ENCODE measurements at places on chromosomes 7 and 10. TPM values are rescaled to one million over a fixed set of nuclear protein-coding genes. Genes with fewer than 3 reads are reported as not detected.

JAZF1 gene
- 14.0 TPM for polyA plus RNA-seq

PON3 gene
- polyA plus RNA-seq: not detected

COL26A1 gene
- polyA plus RNA-seq: not detected

SPDYE16 gene
- polyA plus RNA-seq: 0.34 TPM

LDB3 gene
- polyA plus RNA-seq: 0.01 TPM

SP8 gene
- not detected for polyA plus RNA-seq

CDH23 gene
- polyA plus RNA-seq: 0.89 TPM

- no peak for DNase-seq
Measured at GRCh38 chr7:111413739-111414138, 148.6 kb downstream of the IMMP2L start.

DNA sequence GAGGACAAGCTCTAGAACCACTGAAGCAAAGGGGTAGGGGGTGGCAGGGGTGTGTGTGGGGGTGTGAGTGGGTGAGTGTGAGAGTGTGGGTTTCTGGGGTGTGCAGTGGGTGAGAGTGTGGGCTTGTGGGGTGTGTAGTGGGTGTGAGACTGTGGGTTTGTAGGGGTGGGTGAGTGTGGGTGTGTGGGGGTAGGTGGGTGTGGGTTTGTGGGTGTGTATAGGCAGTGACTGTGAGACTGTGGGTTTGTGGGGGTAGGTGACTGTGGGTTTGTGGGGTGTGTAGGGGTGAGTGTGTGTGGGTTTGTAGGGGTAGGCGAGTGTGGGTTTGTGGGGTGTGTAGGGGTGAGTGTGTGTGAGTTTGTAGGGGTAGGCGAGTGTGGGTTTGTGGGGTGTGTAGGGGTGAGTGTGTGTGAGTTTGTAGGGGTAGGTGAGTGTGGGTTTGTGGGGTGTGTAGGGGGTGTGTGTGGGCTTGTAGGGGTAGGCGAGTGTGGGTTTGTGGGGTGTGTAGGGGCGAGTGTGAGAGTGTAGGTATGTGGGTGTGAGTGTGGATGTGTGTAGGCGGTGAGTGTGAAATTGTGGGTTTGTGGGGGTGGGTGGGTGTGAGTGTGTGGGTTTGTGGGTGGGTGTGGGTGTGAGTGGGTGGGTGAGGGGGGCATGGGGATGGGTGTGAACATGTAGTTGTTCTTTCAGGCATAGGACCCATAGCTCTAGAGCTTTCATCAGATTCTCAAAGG is 8.8 kb downstream of the NOS3 start:
- no peak for DNase-seq

- DNase-seq: no peak
Measured at GRCh38 chr7:101112233-101112632, 14.7 kb upstream of the SERPINE1 start.

DNA sequence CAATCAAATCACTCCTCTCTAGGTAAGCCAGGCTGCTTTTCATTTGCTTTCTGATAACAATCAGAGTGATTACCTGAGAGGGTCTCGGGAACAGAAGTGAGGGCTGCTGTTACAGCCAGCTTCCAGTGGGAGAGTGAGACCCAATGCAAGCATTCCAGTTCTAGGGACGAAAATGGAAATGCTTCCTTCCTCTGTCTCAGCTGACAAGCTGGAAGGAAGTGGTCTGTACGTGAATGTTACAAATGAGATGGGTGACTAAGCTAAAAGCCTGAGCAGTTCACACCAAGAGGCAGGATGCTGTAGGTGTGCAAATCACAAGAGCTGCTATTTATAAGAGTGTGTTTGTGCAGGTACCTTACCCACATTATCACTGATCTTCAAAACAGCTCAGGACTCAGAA is 772.4 kb downstream of the GRID1 start:
- DNase-seq: no peak

GRCh38 chr7:123746931-123747488 is 1.8 kb downstream of the WASL start:
- no peak for DNase-seq

GRCh38 chr7:51006483-51007235 is 224.0 kb upstream of the GRB10 start:
- no peak for DNase-seq

DNA sequence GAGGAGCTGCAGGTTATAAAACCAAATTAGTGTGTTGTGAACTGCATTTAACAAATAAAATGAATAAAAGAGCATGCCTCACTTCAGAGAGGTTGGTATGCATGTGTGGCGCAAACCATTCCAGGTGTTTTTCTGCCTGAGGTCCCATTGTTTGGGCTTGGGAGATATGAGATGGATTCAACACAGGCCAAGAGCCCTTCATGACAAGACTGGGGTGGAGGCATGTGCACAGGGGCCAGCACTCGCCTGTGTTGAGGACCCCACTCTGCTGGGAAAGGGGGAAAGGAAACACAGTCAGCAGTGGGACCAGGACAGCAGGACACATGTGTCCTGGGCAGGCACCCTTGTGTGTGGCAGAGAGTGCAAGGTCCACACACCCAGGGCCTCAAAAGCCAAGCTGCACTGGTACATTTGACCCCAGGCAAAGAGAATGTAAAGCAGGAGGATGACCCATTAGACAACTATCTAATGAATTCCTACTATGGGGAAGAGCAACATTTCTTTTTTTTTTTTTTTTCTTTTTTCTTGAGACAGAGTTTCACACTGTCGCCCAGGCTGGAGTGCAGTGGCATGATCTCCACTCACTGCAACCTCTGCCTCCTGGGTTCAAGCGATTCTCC is 9.2 kb upstream of the SLC18A3 start:
- DNase-seq: no peak

DNA sequence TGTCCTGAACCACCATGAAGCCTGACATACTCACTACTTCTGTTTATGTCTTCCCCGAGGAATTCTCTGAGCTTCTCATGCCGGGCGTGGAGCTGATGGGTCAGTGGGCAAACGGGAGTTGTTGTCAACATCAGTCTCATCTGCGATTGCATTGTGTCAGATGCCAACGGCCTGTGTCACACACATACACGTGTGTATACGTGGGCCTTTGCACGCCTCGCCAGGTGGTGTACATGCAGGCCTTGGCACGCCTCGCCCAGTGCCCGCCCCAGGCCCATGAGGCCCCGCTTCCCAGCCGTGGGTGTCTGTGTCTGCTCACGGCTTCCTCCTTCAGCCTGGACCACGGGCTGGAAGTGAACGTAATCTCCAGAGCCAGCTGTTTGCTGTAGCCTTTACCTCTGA is 7.5 kb upstream of the CSGALNACT2 start:
- no peak for DNase-seq

GRCh38 chr10:16816830-16817124 is 447 bp downstream of the RSU1 start:
- DNase-seq: no peak

DNA sequence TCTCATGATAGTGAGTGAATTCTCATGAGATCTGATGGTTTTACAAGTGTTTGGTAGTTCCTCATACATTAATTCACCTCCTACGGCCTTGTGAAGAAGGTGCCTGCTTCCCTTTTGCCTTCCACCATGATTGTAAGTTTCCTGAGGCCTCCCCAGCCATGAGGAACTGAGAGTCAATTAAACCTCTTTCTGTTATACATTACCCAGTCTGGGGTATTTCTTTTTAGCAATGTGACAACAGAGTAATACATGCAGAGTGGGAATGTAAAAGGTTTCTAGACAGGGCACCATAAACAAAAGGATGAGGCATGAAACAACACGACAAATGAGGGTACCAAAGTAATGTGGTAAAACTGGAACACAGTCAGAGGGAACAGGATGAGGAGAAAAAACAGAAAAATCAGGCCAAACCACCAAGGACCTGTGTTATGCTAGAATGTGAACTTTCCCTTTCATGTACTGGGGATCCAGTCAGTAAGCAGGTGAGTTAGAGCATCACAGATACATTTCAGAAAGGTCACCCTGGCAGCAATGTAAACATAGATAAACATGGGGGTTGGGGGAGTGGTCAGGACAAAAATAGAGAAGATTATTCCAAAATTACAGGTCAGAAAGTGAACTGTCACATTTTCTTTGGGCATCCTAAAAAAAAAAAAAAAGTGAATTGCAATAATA is 31.9 kb downstream of the ANKRD26 start:
- no peak for DNase-seq

DNA sequence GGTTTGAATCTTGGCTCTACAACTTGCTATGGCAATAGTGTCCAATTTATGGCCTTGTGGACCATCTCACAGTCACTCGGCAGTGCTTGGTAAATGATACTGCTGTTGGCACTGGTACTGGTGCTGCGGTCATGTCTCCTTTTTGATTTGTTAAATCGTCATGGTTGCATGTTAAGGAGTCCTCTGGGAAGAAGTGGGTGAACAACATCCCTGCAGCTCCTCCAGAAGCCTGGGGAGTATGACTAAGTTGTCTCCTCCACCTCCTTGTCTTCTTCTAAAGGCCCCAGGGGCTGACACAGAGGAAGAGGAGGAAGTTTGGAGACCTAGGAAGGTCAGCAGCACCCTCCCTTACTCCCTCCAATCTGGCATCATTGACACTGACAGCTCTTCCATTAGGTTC is 8.5 kb downstream of the ITPRIP start:
- DNase-seq: no peak

DNA sequence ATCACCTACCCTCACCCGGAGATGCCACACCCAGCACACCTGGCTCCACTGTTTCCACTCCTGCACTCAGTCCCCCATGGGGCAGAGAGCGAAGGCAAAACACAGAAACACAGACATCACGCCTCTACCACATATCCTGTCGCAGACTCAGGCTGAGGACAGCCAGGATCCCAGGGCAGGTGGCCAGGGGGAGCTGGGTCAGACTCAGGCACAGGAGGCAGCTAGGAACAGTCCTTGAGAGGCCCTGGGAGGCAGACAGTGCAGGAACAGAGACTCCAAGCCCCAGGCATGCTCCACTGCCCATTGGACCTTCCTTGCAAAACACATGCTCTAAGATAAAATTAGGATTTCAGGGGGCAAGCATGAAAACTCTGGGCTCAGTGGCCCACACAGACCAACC is 154.4 kb upstream of the C7orf33 start:
- DNase-seq: peak; percentile 16

DNA sequence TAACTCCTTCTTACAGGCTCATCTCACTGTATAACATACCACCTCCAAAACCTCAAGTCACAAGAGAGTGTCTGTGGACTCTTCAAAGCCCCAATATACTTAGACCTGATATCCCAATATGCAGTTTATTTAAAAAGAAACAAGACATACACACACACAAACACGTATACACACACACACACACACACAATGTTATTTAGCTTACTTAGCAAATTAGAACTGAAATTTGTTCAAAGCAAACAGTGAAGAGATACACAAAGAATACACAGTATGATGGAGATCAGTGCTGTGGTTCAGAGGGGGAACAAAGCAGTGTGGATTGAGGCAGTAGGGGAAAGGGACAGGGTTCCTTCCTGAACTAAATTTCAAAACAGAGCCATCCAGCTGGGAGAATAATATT is 807.2 kb downstream of the IPMK start:
- no peak for DNase-seq

DNA sequence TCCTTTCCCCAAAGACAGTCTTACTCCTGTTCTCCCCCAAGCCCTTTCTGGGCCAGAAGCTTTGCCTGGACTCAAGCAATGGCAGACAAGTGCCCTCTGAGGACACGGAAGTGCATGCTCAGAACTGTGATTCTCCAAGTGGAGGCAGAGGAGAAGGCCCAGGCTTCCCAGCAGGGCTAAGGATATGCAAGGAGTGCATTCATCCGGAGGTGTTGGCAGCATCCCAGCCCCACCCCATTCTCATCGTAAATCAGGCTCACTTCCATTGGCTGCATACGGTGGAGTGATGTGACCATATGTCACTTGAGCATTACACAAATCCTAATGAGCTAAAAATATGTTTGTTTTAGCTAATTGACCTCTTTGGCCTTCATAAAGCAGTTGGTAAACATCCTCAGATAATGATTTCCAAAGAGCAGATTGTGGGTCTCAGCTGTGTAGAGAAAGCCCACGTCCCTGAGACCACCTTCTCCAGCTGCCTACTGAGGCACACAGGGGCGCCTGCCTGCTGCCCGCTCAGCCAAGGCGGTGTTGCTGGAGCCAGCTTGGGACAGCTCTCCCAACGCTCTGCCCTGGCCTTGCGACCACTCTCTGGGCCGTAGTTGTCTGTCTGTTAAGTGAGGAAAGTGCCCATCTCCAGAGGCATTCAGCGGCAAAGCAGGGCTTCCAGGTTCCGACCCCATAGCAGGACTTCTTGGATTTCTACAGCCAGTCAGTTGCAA is 1.4 kb upstream of the RBP3 start:
- no peak for DNase-seq

DNA sequence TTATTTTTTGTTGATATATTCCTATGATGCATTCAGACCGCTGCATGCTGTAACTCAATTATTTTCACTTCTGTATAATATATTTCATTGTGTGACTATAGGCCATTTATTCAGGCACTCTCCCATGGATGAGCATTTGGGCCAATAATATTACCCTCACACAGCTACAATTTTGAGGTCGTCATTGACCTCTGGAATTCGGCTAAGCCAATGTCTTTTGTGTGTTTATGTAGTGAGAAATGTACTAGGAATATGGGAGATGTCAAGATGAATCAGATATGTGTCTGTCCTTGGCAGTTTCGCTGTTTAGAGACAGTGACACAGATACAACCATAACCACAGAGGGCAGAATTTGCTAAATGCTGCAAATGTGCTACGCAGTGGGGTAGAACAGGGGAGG is 474.2 kb downstream of the ADRA2A start:
- DNase-seq: no peak

DNA sequence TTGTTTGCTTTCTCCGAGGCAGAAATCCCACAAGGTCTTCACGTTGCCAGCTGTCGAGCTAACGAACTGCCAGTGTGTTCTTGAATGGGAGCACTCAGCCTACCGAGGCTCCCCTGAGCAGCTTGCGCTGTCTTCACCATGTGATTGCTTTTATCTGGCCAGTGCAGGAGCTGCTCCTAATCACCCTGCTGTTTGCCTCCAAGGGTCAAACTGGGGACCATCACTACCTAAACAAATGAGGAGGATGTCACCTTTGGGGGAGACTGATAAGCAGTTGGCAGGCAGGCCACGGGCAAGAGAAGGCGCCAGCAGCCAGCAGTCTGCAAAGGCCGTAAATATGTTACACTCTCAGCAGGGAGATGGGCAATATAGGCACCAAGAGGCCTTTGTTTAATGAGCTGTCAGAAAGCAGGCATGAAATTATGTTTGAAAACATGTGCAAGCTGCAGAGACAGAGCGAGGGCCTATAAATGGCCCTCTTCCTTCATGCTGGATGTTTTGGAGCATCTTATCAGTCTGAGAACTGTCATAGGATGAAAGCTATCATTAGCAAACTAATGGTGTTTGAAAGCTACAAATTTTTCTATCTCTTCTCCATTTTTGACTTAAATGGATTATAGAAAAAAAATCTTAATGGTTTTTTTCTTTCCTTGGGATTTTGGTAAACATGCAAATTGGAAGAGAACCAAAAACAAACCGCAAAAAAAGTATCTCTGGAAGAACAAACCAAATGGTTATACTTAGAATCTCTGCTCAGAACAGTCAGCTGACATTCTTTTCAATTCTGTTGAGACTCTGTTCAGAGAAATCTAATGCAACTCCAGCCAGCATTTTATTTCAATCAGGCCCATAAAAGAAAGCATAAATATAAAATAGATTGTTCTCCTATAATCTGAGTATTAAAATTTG is 267.3 kb upstream of the NPVF start:
- no peak for DNase-seq

GRCh38 chr10:88347597-88348304 is 235.4 kb downstream of the RNLS start:
- no peak for DNase-seq

- DNase-seq: no peak
Measured at GRCh38 chr10:43700306-43700705, 51.6 kb upstream of the ZNF32 start.

- no peak for DNase-seq
Measured at GRCh38 chr7:45413419-45413818, 160.7 kb upstream of the ADCY1 start.
